ENCODE measurements at places on chromosomes 11 and 22. TPM values are rescaled to one million over a fixed set of nuclear protein-coding genes. Genes with fewer than 3 reads are reported as not detected.

Gene DHCR7
- 41.3 TPM for total RNA-seq

Gene PLAAT3
- 149 TPM for total RNA-seq

Gene TENM4
- 0.40 TPM for total RNA-seq

Gene KCNK7
- 0.94 TPM for total RNA-seq

Gene ROBO4
- total RNA-seq, result 27.6 TPM

DNA sequence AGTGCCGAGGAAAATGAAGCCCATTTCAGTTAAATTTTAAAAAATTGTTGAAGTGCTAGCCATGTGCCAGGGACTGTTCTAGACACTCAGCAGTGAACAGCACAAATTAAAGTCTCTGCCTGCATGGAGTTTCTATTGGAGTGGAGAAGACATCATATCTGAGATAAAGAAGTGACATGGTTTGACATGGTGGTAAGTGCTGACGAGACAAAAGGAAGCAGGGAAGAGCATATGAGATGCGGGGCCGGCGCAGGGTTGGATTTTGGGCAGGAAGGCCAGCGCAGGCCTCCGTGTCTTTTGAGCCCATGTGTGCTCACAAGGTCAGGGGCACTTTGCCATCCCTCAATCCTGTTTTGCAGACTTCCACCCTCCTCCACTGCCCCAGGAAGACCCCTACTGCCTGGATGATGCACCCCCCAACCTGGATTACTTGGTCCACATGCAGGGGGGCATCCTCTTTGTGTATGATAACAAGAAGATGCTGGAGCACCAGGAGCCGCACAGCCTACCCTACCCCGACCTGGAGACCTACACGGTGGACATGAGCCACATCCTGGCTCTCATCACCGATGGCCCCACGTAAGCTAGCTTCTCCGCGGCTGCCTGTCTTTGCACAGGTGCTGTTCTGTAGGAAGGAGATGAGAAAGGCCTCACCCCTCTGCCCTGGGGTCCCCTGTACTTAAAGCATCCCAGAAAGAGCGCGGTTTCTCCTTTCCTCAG is 29.6 kb downstream of the AMPD3 start:
- no peak for DNase-seq

DNA sequence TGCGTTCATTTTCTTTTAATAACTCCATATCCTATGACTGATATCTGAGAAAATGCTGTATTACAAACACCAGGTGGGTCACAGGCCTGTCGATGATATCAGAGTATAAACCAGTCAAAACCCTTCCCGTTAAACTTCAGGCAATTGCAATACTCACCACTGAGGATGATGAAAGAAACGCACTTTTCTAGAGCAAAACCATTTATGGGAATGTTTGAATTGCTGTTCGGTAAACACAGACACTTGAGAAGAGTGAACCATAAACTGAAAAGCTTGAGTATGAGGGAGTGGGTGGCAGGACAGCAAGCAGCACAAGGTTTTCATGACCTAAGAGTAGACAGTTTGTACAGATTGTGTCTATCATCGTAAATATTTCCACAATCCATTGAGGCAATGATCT is 139.8 kb upstream of the CEP126 start:
- DNase-seq, result no peak
